ENCODE measurements at places on chromosomes 16 and 17.

DNA sequence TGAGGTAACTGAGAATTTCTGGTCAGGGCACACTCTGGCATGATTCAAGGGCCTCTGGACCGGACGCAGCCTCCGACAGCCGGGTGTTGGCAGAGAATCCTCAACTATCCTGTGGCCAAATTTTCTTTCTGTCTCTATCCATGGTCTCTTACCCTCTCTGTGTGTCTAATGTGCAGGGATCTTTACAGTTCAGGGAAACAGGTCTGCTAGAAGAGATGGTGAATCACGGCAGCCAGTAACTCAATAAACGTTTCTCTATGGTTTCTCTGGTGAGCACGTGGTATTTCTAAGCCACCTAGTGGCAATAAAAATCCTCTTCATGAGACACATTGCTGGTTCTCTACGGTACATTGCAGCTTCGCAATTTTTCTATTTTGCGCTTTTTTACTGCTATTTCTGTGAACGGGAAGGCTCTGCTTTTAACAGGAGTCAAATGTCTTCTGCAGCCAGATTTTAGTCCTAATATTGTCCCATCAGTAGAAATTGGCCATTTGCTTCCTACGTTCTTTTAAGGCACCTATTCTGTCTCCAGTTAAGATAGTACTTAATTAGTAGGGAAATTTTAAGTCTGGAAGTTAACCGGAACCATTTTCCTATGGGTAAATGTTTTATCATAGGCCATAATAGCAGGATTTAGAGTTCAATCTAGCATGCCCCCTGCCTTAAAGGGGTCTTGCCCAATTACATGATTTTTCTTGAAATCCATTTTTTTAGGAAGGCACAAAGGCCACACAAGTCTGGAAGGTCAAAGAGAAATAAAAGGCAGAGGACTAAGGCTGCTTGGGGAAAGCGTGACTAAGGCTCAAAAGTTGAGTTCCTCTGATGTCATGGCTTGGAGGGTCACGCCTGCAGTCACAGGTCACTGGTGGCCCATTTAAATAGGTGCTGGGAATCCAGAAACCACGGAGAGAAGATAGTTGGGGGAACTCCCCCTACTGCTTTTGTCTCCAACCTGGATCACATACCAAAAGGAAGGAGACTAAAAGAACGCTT, 31.5 kb downstream of the QPRT start:
- DNase-seq: peak; percentile 79

GRCh38 chr17:69967910-69968411, 107.1 kb upstream of the KCNJ16 start:
- peak; percentile 90 for DNase-seq

DNA sequence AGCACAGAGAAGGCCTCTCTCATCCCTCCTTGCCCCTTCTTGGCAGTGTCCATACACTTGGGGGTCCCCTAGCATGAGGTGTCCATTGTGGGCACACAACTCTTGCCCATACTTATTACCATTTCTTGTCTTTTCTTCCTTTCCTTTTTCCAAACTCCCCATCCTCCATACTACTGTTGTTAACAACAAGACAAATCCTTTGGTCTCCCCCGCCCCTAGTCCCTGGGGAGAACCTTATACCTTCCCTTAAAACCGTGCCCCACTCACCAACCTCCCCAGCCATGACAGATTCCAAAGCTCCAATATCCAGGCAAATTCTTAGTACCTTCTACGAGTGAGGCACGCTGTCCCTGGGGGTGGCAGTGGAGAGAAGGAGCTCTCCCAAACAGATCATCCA, 82.9 kb downstream of the GAS7 start:
- no peak for DNase-seq

- no peak for DNase-seq
These were observed 6.6 kb upstream of the TMEM204 start for GRCh38 chr16:1526608-1527555.

GRCh38 chr16:73670836-73671820, 623.2 kb upstream of the ZFHX3 start:
- no peak for DNase-seq

DNA sequence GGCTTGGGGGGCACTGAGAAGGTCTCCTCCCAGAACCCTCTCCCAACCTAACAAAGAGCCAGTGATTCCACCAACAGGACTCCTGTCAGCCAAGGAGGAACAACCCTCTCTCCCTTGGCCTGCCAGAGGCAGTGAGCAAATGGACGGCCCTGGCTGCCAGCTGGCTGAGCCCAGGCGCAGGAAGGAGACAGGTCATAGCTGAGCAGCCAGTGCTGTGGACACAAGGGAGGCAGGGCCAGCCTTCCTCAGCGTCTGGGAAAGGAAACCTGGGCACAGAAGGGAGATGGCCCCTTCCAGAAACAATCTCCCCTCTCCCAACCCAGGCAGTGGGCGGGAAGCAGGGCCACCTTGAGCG, 2.1 kb downstream of the MPO start:
- DNase-seq: peak; percentile 10

DNA sequence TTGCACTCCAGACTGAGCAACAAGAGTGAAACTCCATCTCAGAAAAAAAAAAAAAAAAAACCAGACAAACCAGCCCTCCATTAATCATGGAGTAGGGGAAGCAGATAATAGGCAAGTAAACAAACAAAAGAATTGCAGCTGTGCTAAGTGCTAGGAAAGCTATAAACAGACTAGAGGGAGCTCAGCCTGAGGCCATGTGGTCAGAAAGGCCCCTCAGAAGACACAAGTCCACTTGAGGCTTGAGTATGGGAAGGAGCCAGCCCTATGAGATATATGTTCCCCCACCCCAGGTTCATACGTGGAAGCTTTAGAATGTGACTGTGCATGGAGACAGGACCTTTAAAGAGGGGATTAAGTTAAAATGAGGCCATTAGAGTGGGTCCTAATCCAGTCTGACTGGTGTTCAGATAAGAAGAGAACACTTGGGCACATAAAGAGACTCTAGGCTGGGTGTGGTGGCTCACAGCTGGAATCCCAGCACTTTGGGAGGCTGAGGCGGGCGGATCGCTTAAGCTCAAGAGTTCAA, 132.6 kb upstream of the NOL11 start:
- DNase-seq: no peak

- peak; percentile 77 for DNase-seq
These were observed 20.8 kb downstream of the ZFPM1 start for GRCh38 chr16:88473666-88474534.

- no peak for DNase-seq
These were observed 72.6 kb downstream of the MGAT5B start for GRCh38 chr17:76940738-76941350.

DNA sequence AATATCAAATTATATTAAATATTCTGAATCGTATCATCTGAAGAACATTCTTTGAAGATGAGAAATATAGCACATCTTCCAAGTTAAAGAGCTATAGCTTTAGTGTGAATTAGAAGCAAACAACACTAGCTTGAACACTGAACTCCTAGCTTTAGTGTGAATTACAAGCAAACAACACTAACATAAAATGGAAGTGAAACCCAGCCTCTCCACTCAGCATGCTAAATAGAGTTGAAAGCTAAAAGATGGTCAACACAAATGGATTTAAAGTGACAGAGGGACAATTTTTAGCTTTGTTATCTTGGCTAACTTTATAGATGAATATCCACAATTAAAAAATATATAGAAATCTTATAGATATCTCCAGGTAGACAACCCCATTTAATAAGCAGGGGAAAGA, 4.5 kb upstream of the KIF2B start:
- DNase-seq: no peak

- DNase-seq: no peak
These were observed 98.9 kb upstream of the GSE1 start for GRCh38 chr16:85514295-85514597.

Measured in fibroblast of mammary gland (primary cell).